Kidney capillary endothelial cell (primary cell): ENCODE measurements at places on chromosomes 13 and 19.

DNA sequence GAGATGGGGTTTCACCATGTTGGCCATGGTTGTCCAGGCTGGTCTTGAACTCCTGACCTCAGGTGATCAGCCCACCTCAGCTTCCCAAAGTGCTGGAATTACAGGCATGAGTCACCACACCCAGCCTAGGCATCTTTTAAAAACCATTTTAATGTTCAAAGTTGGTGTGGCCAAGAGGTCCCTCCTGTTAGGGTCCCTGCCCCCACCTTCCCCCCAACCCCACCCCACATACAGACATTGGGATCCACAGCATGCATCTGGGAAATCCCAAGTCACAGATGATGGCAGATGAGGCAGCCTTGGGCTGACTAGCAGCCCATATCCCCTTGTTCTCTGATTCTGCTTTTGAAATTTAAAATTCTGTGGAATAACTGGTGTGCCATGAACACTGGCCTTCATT is 226.0 kb downstream of the KATNAL1 start:
- no peak for DNase-seq

- no peak for DNase-seq
Observed at GRCh38 chr13:32852526-32852925, 163.7 kb upstream of the KL start.

GRCh38 chr13:111480503-111480902 is 160.1 kb downstream of the TEX29 start:
- no peak for DNase-seq

DNA sequence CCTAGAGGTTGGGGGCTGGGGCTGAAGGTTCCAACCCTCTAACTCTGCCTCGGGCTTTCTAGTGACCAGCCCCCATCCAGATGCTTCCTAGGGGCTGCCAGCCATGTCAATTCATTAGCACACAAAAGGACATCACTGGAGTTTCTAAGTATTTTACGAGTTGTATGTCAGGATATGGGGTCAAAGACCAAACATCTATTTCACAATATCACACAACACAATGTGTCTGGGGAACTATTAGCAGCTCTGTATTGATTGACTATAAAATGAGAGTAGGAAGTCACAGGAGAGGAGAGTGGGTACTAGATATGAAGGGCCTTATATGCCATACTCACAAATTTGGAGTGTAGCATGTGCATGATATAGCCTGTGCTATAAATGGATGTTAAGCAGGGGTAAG is 42.1 kb downstream of the LPAR6 start:
- no peak for DNase-seq

DNA sequence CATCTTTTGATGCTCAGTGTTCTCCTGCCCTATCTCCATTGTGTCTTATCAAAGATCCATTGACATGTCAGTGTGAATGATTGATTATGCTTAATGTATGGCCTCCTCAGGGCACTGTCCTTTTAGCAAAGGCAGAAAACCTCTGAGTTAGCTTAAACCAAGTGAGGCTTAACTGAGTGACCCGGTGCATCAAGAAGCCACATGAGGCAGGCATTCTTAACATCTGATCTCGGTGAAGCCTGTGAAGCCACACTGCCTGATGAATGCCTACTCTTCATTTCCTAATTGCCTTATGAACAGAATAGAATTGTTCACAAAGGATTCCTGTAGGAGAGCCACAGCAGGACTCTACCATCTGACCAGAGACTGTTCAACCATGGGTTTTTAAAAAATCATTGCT is 168.1 kb upstream of the SOX21 start:
- DNase-seq, result no peak

GRCh38 chr13:48221686-48222187 is 11.3 kb upstream of the ITM2B start:
- no peak for DNase-seq

- no peak for DNase-seq
Observed at GRCh38 chr13:97944396-97945029, 9.0 kb upstream of the IPO5 start.
